ENCODE measurements at places on chromosomes 5 and 9.

- peak; percentile 13 for DNase-seq
Measured at GRCh38 chr9:27548055-27548741, 18.6 kb upstream of the MOB3B start.

- no peak for DNase-seq
Measured at GRCh38 chr9:33659921-33660320, 135.4 kb upstream of the PRSS3 start.

DNA sequence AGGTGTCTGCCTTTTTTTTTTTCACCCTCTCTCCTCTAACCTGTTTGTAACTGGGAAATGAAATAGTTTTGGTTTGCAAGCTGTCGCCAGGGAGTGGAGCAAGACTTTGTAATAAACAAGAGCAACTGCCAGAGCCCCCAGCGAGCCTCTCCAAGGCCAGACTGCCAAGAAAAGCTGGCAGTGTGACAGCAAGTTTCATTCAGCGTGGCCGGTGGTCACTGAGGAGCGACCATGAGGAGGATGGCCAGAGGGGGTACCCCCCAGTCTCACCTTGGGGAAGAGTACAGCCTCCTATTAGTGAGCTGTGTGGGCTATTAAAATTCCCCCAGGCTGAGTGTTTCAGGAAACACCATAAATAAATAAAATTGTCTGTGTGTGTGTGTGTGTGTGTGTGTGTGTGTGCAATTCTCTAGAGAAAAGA, 49.9 kb downstream of the ZFAND5 start:
- DNase-seq, result no peak

DNA sequence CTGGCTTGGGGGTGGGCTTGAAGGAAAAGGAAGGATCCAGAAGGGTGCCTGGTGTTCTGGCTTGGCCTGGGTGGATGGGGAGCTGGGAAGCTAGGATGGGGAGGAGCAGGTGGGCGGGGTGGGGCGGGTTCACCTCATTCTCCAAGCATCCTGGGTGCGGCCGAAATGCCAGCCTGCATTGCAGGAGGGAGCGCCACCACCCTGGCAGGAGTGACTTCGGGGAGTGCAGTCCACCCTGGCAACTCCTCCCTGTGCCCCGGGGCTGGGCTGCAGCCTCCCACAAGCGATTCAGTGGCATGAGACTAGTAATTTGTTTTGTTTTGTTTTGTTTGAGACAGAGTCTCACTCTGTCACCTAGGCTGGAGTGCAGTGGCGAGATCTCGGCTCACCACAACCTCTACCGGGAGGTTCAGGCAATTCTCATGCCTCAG, 5.5 kb downstream of the TTC16 start:
- DNase-seq, result peak; percentile 46

DNA sequence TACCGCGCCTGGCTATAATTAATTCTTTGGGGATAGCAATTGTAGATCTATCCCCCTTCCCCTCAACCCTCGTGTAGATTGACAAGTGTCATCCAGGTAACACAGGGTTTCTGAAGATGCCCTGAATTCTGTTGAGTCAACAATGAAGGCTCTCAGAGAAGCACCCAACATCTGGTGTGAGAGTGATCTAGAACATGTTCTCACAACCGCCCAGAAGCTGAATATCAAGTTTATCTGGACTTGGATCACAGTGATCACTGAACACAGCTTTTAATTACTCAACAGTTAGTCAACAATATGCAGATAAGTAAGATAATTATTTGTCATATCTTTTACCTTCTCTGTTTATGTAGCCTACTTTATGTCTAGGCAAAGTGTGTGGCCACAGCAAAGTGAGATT, 204.2 kb upstream of the RGMB start:
- DNase-seq, result no peak

DNA sequence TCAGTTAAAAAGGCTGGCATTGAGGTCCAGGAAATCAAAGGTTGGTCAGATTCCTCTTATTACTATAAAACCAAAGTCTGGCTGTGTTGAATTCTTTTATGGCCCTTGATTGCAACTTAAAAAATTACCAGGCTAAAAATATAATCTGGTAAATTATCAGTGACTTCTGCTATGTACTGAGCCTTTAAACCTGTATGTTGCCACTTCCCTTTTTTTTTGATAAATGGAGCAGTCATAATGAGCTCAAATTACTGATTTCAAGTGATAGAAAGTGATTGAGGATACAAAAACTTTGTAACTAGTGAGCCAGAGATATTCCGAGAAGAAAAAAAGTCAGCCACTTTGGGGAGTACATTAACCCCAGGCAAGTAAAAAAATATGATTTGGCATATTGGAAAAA, 100.1 kb downstream of the GIN1 start:
- DNase-seq, result no peak

GRCh38 chr5:139385061-139386049, 2.3 kb upstream of the SLC23A1 start:
- peak; percentile 41 for DNase-seq

GRCh38 chr5:130090569-130091270, 186.5 kb downstream of the CHSY3 start:
- DNase-seq, result no peak

GRCh38 chr5:91641730-91642350, 258.7 kb upstream of the ARRDC3 start:
- DNase-seq, result peak; percentile 48

DNA sequence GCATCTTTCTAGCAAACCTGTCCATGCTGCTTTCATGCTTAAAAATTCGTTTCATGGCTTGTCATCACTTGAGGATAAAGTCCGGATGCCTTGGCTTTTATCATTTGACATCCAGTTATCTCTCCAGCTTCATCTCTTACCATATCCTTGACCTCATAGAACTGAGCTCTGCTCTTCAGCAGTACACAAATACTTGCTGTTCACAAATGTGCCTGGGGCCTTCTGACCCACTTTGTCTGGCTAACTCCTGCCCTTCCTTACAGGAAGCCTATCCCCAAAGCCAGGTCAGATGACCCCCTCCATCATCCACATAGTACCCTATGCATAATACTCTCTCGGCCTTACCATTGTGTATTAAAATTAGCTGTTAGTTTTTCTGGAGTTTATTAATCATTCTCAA, 249.1 kb downstream of the SAXO1 start:
- no peak for DNase-seq

- DNase-seq, result no peak
Measured at GRCh38 chr5:115855959-115856358, 14.2 kb downstream of the AP3S1 start.

DNA sequence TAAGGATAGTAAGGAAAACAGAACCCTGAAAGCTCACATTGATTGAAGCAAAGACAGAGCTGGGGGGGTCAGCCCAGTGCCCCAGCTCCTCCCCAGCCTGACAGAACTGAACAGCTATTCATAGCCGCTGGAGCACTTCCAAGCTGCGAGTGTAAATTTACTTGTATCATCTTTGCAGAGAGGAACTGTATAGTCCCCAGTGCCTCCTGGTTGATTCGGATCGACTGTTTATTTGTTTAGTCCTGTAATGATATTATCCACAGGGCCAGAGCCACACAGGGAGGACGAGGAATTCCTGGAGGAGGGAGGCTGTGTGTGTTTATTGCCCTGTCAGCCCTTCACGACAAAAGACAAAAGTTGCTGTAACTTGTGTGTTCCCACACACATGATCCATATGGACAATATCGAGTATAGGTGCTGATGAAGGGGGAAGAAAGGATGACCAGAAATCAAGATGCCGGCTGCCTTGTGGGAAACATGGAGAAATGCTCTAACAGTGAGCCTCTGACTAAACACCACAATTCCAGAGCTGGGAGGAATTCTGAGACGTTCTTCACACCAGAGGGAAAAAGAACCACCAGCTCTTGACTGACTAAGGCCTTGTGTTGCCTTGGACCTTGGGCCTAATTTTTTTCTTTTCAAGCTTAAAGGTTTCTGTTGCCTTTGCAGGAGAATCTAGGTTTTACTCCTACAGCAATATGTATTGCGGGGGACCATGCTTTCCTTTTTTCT, 31.1 kb downstream of the FOXD1 start:
- no peak for DNase-seq

- DNase-seq, result no peak
Measured at GRCh38 chr5:168270476-168270875, 21.0 kb upstream of the WWC1 start.

- DNase-seq, result peak; percentile 50
Measured at GRCh38 chr9:109967651-109968642, 187.9 kb downstream of the PALM2AKAP2 start.

- DNase-seq, result no peak
Measured at GRCh38 chr5:164868761-164869160, 1363.3 kb downstream of the MAT2B start.

- DNase-seq, result no peak
Measured at GRCh38 chr5:10448754-10449360, 7.2 kb downstream of the ROPN1L start.

- DNase-seq, result no peak
Measured at GRCh38 chr5:106875591-106876297, 795.0 kb downstream of the EFNA5 start.

- no peak for DNase-seq
Measured at GRCh38 chr9:118711843-118712242, 657.4 kb downstream of the BRINP1 start.

DNA sequence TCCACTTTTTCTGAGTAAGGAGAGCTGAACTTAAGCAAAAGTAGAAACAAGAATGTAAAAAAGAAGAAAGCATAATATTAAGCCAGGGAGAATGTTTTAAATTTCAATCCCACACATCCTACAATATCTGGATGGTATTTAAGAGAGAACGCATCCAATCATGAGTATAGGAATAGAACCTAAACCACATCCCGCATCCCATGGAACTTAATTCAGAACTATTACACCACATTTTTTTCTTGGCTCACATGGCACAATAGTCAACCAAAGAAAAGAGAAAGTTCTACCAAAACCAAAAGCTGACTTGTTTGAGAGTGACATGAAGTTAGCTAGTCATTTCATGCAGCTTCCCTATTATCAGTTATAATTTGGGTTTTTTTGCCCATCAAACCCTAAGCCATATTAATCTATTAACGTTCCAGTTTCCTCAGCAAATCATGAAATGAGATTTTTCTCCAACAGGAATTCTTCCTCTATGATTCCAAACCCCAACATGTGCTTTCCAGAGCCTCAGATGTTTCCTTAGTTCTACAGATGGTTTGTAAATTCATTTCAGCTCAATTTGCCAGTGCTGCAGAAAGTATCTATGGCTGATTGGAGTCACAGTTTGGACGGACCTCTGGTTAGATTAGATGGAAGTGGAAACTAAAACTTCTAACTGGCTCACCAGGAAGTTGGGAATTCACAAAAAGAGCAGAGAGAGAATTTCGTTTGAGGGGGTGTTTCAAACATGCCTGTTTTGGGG, 22.5 kb downstream of the ADAMTSL1 start:
- DNase-seq, result no peak

DNA sequence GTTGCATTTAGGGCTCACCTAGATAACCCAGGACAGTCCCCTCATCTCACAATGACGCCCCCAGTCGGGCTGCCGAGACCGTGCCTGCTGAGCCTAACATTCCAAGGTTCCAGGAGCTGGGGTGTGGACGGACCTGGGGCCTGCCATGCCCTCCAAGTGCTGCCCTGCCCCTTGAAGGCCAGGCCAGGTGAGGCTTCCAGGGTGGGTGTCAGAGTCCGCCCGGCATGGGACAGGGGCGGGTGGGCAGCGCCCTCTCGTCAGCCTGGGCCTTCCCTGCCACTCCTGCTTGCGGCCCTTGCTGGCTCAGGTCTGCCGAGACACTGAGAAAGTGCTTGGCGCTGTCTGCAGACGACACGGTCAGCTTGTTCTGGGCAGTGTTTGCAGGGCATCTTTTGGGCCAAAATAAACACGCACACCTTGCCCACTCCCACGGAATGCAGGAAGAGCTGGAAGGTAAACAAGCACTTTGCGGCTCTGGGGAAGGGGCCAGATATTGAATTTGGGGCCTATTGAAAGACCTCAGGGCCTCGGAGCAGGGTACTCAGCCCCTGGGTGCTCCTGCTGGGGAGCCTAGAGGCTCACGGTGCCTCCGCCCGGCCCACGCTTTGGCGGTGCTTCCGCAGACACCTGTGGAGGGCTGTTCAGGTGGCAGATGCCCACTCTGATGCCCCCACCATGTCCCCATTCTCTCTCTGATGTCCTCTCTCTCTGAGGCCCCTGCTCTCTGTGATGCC, 4.2 kb upstream of the SCGB3A1 start:
- DNase-seq, result no peak

GRCh38 chr5:108728566-108729241, 19.0 kb upstream of the FER start:
- peak; percentile 49 for DNase-seq

GRCh38 chr9:97557606-97558095, 56.2 kb downstream of the TMOD1 start:
- DNase-seq, result no peak

DNA sequence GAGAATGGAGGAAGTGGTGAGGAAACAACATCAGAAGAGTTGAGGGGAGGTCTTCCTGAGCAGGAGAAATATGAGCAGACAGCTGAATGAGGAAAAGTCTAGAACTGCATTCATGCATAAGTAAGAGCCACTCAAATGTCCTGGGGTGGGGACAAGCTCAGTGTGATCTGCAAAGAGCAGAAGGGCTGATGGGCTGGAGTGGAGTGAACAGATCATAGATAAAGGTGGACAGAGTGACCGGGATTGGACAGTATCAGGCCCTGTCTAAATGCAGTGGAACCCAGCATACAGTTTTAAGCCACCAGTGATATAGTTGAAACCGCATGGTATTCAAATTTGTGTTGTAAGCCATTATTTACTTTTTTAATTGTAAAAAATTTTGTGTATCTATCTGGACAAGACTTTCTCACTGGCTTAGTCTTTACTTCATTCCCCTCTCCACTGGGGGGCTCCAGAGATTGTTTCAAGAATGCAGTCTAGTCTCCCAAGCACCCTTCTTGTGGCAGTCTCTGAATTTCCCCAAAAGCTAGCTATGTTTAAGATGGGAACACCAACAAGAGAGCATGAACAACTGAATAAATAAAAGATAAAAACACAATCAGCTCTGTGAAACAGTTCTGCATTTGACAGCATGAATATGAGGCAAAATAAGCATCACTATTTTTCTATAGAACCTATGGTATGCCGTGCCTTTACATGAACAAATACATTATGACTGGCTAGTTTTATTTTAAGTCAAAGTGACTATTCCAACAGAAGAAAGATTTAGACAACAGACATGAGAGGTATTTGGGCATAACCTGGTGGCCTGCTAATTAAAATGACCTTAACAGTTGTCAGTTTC, 10.7 kb upstream of the STK32A start:
- DNase-seq, result no peak

- DNase-seq, result no peak
Measured at GRCh38 chr5:12460493-12461261, 556.4 kb upstream of the CTNND2 start.

GRCh38 chr5:74953937-74954720, 87.9 kb upstream of the FAM169A start:
- DNase-seq, result no peak

GRCh38 chr5:137305971-137306602, 193.0 kb downstream of the SPOCK1 start:
- DNase-seq, result no peak
